Activated T-helper 1 cell treated with anti-CD3 and anti-CD28 coated beads, Interleukin-2, amount 50 U/mL, for 16 hours (primary cell): ENCODE measurements at places on chromosomes 6 and 20.

DNA sequence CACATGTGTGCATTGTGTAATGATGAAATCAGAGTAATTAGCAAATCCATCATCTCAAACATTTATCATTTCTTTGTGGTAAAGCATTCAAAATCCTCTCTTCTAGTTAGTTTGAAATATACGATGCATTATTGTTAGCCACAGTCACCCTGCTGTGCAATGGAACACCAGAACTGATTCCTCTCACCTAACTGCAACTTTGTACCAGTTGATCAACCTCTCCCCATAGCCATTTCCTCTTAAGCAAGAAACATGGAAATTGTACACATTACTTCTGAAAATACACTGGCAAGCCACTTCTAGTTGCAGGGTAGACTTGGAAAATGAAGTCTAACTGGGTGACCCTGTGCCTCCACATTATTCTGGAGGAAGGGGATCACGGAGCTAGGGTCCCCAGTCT lies 58.1 kb upstream of the ESR1 start:
- no peak for DNase-seq

- DNase-seq = no peak
Observed at GRCh38 chr20:34172926-34173325, 60.9 kb upstream of the EIF2S2 start.

GRCh38 chr6:1317302-1317815 lies 5.5 kb downstream of the FOXQ1 start:
- DNase-seq = no peak

- no peak for DNase-seq
Observed at GRCh38 chr20:9949563-9949962, 85.2 kb upstream of the ANKEF1 start.

DNA sequence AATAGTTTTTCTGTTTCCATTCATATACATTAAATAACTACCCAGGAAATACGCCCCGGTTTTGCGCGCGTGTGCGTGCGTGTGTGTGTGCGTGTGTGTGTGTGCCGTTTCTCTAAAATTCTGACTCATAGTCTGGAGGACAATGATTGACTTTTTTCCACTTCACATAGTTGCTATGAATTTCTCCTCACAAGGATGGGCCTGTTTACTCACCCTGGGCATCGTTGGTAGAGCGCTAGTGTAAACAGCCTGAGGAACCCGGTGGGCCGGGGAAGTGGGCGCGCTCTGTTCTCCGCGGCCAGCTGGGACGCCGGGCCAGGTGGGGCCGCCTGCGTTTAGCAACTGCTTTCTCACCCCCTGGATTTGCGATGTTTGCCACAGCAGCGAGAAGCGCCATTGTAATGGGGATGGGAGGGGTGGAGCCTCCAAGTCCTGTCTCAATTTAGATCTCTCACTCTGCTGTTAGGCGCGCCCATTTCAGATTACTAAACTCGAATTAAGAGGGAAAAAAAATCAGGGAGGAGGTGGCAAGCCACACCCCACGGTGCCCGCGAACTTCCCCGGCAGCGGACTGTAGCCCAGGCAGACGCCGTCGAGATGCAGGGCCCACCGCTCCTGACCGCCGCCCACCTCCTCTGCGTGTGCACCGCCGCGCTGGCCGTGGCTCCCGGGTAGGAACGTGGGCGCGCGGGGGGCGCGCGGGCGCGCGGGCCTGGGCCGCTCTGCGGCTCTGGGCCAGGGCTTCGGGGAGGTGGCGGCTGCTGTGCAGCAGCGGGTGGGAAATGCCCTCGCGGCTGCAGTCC lies at the start of gene CD109:
CD109 (plus strand) TSS at position 585 of the 803 bp plus-strand sequence; CDS start at position 598, 13 bp downstream.
- DNase-seq = peak; percentile 6

DNA sequence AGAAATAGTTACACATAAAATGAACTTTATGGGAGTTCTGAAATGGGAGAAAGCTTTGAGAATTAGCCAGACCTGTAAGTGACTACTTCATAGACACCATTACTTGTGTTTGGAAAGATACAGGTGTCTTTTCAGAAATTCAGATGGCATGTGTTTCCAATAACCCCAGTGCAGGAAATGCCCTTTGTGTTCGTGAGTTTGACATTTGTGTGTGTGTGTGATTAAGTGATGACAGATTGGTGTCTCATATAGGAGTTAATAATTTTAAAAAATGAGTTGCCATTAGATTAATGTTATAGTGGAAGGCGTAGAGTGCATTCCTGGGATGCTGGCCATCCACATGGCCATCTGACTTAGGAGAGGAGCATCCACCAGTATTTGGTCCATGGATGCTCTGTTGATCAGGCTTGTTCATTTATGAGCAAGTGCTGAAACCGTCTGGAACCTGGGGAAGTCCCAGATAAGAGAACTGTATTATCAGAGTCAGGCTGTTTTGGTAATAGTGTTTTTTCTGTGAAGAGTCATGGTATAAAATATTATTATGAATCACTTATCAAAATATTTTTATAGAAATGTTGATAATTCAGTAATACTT lies 3.1 kb downstream of the STK4 start:
- no peak for DNase-seq
